AG08396 (cell line): ENCODE measurements at places on chromosomes 2 and 18.

GRCh38 chr18:36412778-36413177 is 115.3 kb downstream of the FHOD3 start:
- no peak for DNase-seq

- no peak for DNase-seq
These were observed 28.7 kb downstream of the CYP26B1 start for GRCh38 chr2:72118951-72119350.

DNA sequence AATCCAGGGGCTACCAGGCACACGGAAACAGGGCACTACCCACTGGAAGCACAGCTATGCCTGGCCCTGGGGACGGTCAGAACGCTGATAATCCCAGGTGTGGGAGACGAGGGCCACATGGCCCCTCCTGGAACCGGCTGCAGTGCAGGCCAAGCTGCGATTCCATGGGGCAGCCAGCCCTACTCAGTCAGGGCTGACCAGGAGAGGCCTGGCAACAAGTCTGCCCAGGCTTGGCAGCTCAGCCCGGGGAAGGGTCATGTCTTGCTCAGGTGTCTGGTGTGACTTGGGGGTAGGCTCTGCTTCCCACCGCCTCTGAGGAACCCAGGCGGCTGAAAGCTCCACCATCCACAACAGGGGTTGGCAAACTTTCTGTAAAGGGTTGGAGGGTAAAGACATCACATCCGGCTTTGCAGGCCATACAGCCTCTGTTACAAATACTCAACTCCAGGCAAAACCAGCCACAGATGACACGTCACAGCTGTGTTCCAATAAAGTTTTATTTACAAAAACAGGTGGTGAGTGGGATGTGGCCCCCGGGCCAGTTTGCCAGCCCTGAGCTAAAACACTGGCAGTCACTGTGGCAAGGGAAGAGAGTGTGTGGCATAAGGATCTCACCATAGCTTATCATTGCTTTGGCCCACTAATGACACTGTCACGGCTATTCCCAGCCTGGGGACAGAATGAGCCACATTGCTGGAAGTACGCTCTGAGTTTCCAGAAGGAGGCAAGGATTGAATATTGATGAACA is 85.2 kb downstream of the NDUFA10 start:
- no peak for DNase-seq

- DNase-seq = no peak
These were observed 74.0 kb upstream of the SEC11C start for GRCh38 chr18:59065684-59066083.

DNA sequence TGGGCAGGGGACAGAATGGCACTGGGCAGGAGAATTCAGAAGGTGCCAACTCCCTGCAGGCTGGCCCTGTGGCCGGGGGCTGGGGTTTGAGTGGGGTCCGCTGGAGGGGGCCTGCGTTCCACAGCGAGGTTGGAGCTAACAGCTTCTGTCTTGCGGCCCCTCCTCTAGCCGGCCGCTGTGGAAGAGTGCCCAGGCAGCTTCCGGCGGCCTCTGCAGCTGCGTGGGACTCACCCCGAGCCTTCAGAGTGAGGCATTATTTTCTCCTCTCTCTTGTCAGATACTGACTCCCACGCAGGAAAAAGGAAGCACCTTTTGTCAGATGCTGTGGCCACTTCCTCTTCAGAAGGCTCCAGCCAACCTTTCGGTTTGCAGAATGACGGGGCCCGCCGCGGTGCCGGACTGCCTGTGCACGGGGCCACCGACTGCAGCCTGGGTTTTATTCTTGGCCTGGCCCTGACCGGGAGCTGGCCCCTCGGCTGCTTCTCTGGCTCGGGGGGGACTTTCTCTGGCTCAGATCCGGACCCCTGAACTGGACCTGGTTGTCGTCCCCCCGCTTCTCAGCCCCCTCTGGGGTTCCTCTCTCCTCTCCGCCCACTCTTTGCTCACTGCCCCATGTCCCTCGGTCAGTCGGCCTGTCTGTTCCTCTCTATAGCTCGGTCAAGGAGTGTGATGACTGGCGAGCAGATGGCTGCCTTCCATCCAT is 40.1 kb downstream of the ARHGAP25 start:
- no peak for DNase-seq

DNA sequence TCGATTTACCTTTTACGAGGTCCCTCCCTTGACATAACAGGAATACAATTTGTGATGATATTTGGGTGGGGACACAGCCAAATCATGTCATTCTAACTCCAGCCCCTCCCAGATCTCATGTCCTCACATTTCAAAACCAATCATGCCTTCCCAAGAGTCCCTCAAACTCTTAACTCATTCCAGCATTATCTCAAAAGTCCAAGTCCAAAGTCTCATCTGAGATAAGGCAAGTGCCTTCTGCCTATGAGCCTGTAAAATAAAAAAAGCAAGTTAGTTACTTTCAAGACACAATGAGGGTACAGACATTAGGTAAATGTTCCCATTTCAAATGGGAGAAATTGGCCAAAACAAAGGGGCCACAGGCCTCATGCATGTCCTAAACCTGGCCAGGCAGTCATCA is 381.1 kb downstream of the PIK3C3 start:
- DNase-seq = no peak

DNA sequence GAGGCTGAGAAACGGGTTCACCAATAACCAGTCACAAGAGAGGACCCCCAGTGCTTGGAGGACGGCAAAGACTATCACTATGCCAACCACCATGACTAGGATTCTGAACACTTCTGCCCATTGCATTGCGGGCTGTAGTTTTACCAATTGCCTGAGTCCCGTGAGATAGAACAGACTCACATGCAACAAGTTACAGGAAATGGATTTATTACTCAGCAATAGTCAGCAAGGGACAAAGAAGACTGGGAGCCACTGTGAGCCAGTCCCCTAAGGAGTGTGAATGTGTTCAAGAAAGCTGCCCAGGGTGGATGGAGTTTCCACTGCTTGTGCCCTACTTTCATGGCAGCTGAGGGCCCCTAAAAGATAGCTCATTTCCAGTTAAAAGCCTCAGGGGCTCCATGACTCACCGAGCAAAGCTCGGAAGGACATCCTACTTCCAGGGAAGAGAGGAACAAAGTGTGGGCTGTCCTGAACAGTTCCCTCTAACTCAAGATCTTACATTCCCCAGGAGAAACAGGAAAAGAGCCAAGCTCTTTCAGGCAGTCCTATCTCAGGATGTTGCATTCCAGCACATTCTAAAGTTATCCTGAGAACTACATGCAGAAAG is 54.4 kb downstream of the SLC4A3 start:
- no peak for DNase-seq

GRCh38 chr2:12796657-12797056 is 79.9 kb downstream of the TRIB2 start:
- DNase-seq = no peak

DNA sequence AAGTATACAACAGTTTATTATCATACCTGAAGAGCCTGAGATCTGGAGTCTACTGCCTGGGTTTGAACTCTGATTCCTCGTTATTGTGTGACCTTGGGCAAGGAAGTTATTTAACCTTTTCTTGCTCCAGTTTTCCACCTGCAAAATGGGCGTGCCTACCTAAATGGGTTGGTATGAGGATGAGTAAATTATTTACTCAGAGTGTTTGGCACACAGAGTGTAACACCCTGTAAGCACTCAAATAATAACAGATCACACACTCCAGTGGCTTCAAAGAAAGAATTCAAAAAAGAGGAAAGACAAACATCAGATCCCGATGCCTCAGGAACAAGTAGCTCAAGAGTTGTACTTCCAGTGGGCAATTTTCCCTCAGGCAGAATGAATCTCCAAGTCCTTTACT is 2.4 kb downstream of the SRD5A2 start:
- no peak for DNase-seq

- DNase-seq = no peak
These were observed 355.1 kb upstream of the MYT1L start for GRCh38 chr2:2686222-2686621.

DNA sequence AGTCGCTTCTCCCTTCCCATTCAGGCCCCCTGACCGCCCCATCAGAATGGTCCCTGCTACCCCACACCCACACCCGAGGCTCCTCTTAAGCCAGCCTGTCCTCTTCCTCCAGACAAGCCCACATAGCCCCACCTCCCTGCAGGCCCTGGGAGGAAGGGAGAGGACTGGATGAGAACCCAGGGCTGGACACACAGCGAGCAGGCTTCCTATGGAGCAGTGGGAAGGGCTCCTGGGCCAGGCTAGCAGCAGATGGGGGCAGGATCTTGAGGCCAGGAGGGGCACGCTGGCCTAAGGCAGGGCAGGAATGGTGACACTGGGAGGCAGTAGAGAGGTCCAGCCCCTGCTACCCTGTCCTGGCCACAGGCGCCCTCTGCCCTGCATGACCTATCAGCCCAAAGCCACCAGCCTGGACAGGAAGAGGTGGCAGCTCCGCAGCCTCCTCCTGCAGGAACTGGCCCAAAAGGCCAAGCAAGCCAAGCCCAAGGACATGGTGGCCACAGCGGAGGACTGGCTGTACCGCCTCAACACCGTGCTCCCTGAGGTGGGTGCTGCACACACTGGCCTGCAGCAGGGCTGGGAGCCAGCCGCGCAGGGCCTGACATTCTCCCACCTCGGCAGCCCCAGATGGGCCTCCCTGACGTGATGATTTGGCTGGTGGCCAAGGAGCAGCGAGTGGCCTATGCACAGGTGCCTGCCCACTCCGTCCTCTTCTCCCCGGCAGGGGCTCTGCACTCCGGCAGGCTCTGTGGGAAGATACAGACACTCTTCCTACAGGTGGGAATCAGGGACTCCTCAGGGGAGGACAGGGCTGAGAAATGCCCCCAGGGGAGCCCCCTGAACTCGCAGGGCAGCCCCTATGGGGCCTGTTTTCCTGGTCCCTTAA is 43.3 kb downstream of the FER1L5 start:
- no peak for DNase-seq

DNA sequence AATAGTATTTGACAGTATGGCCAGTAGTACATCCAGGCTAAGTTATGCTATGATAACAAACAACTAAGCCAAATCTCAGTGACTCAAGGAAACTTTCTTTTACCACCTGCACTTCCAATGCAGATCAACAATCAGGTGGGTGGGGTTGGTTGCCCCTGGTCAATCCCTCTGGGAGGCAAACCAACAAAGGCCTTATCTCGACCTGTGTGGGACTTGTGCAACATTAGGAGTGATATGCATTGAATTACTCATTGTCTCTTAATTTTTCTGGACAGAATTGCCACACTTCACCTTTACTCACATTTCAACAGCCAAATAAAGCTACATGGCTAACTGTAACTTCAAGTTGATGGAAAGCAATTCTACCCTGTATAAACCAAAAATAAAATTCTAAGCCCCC is 1049.3 kb upstream of the CDH2 start:
- no peak for DNase-seq

GRCh38 chr2:199457147-199458008 is at the start of gene SATB2:
TSS of gene SATB2 (minus strand) at chr2:199457939. CDS start at chr2:199456037, 1,902 bp downstream.
- peak; percentile 75 for DNase-seq

DNA sequence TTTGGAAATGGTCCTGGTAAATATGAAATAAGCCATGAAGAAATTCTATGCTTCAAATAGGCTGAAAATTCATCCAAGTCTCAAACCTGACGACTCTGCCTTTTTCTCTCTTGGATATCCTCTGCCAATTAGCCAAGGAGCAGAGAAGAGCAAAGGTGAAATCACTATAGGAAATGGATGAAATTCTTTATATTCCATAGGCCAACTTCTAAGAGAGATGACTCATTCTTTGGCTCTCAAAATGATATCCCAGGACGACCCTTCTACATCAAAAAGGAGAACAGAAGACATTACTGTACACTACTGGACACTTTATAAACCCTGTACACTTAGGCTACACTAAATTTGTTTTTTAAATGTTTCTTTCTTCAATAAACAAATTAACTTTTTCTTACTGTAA is 22.7 kb downstream of the PDE1A start:
- DNase-seq = no peak

DNA sequence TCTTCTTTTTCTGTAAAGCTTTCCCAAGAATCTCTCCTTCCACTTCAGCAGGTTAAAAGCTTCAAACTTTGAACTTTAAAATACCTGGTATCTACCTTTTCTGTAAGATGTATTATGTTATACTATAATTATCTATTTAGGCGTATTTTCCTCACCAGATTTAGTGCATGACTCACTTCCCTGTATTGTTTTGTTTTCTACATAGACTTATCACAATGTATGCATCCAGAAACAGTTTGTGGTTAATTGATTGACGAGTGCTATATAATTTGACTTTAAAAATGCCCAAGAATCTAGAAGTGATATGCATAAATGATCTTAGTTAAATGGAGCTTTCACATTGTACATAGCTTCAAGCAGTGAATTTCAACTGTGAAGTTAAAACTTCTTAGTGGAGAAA is 473.9 kb upstream of the CDH2 start:
- DNase-seq = no peak

DNA sequence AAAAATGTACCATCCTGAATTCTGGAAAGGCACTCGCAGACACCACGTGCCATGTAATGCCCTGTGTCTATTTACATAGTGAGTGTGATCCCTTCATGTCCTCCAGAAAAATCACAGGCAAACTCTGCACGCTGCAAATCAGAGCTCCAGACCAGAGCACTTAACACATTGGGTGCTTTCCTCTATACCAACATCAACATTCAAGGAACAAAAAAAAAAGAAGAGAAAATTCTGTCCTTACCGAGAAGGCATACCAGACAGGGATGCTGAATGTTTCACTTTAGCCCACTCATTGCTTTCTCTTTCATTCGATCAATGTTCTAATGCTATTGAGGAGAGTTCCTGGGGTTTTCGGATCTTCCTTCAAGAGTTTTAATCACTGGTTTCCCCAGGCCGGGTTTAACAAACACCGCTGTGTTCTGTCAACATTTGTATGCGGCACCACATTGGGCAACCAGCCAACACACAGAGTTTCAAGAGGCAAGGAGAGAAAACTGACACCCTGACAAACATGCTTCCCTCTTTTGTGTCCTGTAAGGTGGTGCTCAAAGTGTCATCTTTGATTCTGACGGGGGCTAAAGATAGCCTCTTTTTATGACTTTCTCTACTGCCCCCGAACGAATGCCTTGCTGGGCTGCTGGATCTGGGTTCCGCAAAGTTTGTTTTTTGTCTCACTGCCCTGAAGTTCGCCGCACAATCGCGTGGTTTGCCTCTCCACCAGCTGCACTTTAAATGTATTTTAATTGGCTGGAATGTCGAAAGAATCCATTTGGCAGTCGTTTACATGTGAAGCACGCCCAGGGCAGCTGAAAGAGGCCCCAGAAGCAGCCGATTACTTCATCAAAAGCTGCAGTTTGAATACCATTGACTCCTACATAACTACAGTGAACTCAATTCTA is 106.4 kb upstream of the NCKAP5 start:
- peak; percentile 69 for DNase-seq

DNA sequence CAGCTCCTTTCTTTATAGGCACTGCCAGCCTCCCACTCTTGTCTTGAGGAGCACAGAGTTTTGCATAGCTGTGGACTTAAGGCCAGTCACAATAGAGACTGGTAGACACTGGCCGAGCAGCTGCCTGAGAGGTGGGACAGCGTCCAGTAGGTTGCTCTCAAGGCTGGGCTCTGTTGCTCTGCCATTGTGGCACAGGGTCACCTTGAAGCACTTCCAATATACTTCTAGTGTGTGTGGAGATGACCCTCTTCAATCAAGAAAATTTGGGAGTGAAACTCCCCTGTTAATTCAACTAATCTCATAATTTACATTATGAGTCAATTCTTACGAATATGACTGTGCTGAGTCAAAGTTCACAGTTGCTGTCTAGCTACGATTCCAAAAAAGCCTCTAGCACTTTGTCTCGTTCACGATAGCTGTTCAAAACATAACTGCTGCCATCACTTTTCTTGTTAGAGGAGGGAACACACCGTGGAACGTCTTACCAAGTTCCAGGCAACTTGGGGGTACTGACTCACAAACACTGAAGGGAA is 636.2 kb downstream of the EPHA4 start:
- DNase-seq = no peak
